ENCODE measurements at places on chromosomes 2 and 18.

DNA sequence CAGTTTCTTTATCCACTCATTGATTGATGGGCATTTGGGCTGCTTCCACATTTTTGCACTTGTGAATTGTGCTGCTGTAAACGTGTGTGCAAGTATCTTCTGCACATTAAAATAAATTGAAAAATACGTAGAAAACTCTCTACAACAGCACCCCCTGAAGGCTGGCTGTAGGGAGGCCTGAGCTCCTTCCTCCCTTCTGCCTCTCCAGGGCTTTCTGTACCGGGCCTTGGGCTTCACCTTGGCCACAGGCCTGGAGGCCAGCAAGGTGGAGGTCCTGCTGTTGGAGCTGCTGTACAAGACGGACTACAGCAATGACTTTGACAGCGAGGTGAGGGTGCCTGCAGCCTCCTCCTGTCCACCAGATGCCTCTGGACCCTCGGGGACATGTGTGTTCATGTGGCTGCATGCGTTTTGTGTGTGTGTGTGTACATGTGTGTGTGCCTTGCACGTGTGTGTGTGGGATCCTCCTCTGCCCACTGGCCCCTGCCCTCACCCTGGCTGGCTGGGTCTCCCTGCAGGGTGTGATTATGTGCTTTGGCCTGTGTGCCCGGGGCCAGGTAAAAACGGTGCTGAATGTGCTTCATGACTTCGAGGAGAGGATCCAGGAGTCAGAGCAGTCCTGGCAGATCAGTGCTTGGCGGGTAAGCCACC lies 29.2 kb downstream of the MROH2A start:
- H3K4me1 ChIP-seq, result no peaks in the 10 kb centered on the region
- no peak for DNase-seq
- H3K27ac ChIP-seq, result no peak overlapping the region
- H3K36me3 ChIP-seq, result no peaks in the 10 kb centered on the region

DNA sequence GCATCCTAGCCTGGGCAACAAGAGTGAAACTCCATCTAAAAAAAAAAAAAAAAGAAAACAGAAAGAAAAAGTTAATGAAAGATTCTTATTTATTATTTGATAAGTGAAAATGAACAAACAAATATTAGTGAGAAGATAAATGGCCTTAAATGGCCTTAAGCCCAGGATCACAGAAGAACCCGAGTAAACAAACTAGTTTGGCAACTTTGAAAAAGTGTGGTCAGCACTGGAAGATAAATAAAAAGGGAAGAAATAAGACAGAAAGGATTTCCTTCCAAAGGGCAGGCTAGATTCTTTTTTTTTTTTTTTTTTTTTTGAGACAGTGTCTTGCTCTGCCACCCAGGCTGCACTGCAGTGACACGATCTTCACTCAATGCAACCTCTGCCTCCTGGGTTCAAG lies 692.4 kb downstream of the CPS1 start:
- H3K27ac ChIP-seq, result no peak overlapping the region
- no peaks in the 10 kb centered on the region for H3K36me3 ChIP-seq
- no peaks in the 10 kb centered on the region for H3K27me3 ChIP-seq
- no peak overlapping the region for H3K4me3 ChIP-seq
- no peaks in the 10 kb centered on the region for H3K4me1 ChIP-seq

GRCh38 chr2:63651356-63651755 lies 62.6 kb downstream of the MDH1 start:
- H3K27ac ChIP-seq, result no peak overlapping the region
- no peak overlapping the region for H3K4me3 ChIP-seq
- H3K36me3 ChIP-seq, result no peaks in the 10 kb centered on the region
- peaks cover 7% of the 10 kb centered on the region for H3K27me3 ChIP-seq
- H3K4me1 ChIP-seq, result no peaks in the 10 kb centered on the region
- no peak for DNase-seq

- no peak overlapping the region for H3K4me3 ChIP-seq
- H3K27ac ChIP-seq, result no peak overlapping the region
- DNase-seq, result no peak
- H3K27me3 ChIP-seq, result peaks cover 25% of the 10 kb centered on the region
- H3K4me1 ChIP-seq, result peaks cover 7% of the 10 kb centered on the region
Measured at GRCh38 chr2:239608260-239608659, 207.4 kb upstream of the HDAC4 start.

GRCh38 chr2:95234286-95234785 lies 27.0 kb downstream of the ZNF892 start:
- no peak overlapping the region for H3K4me3 ChIP-seq
- H3K27ac ChIP-seq, result no peak overlapping the region
- H3K27me3 ChIP-seq, result no peaks in the 10 kb centered on the region
- no peaks in the 10 kb centered on the region for H3K36me3 ChIP-seq

DNA sequence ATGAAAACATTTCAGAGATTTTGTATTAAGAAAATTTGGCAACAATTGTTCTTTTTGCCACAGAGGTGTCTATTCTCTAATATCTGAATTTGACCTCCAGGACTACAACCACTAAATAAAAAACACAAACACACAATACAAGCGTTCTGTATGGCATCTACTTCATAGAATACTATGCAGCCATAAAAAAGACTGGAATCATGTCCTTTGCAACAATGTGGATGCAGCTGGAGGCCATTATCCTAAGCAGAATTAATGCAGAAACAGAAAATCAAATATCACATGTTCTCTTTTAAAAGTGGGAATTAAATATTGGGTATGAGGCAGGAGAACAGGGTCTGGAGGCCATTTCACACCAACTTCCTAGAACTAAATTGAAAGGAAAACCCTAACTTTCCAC lies 19.5 kb downstream of the SLC25A12 start:
- H3K36me3 ChIP-seq, result peaks cover 30% of the 10 kb centered on the region
- H3K27ac ChIP-seq, result no peak overlapping the region
- no peak overlapping the region for H3K4me3 ChIP-seq
- no peaks in the 10 kb centered on the region for H3K27me3 ChIP-seq
- peaks cover 17% of the 10 kb centered on the region for H3K4me1 ChIP-seq

DNA sequence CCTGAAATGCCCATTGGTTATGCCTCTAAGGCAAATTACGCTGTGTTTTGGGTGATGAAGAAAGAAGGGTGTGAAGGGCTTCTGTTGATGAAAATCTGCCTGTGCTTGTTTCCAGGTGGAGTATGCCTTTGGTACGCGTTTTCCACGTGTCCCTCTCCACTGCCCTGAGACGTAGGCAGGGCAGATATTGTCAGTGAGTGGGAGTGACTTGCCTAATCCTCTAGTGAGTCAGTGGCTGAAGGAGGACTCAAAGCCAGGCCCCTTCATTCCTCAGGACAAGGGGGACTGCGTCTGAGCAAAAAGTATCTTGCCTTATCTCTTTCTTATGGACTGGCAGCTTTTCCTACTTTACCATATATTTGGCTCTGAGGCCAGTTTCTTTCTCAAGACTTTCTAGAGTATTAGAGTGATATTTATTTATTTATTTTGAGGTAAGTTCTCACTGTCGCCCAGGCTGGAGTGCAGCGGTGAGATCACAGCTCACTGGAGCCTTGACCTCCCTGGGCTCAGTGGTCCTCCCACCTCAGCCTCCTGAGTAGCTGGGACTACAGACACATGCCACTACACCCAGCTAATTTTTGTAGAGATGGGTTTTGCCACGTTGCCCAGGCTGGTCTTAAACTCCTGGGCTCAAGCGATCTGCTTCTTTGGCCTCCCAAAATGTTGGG lies 10.2 kb downstream of the RALB start:
- H3K4me1 ChIP-seq, result peaks cover 35% of the 10 kb centered on the region
- no peaks in the 10 kb centered on the region for H3K27me3 ChIP-seq
- H3K4me3 ChIP-seq, result no peak overlapping the region

- H3K4me1 ChIP-seq, result no peaks in the 10 kb centered on the region
- H3K27me3 ChIP-seq, result peaks cover 10% of the 10 kb centered on the region
- H3K4me3 ChIP-seq, result no peak overlapping the region
- no peaks in the 10 kb centered on the region for H3K36me3 ChIP-seq
- no peak for DNase-seq
Measured at GRCh38 chr2:128590309-128591021, 271.8 kb upstream of the HS6ST1 start.

DNA sequence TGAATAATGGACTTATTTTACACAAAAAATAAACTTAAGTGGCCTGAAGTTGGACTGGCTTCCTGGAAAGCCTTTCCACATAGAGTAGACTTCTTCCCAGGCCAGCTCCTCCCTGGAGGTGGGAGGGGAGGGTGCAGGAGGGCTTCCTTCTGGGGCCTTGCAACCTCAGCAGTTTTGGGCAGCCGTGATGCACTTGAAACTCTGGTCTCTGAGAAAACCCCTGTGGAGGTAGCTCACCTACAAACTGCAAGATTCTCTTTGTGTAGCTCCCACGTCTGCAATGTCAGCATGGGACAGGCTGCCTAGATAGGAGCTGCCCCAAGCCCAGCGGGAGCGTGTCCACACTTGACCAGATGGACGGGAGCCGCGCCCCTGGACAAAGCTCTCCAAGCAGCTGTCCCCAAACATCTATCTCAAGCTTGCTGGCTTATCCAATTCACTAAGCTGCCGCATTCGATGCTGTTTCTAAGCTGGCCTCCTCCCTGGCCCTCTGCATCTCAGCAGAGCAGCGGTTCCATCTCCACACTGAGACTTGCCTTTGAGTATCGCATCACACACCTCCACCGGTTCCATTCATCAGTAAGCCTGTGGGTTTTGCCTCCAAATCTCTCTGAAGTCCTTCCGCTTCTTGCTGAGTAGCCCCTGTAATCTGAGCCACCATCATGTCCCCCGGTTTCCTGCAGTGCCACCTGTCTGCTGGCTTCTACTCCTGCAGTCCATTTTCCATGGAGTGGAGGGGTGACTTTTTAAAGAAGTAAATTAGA lies 1.6 kb upstream of the LPIN1 start:
- peak overlapping the region; percentile 51 for H3K4me3 ChIP-seq
- peaks cover 2% of the 10 kb centered on the region for H3K27me3 ChIP-seq
- peaks cover 63% of the 10 kb centered on the region for H3K4me1 ChIP-seq

- no peak overlapping the region for H3K27ac ChIP-seq
- peaks cover 14% of the 10 kb centered on the region for H3K4me1 ChIP-seq
- peaks cover 49% of the 10 kb centered on the region for H3K27me3 ChIP-seq
Measured at GRCh38 chr2:130966149-130966774, 127.0 kb downstream of the FAM168B start.

GRCh38 chr2:38750011-38750890 lies 910 bp downstream of the SRSF7 start:
- H3K27me3 ChIP-seq, result no peaks in the 10 kb centered on the region
- H3K27ac ChIP-seq, result peak overlapping the region; percentile 100
- H3K4me3 ChIP-seq, result peak overlapping the region; percentile 98

DNA sequence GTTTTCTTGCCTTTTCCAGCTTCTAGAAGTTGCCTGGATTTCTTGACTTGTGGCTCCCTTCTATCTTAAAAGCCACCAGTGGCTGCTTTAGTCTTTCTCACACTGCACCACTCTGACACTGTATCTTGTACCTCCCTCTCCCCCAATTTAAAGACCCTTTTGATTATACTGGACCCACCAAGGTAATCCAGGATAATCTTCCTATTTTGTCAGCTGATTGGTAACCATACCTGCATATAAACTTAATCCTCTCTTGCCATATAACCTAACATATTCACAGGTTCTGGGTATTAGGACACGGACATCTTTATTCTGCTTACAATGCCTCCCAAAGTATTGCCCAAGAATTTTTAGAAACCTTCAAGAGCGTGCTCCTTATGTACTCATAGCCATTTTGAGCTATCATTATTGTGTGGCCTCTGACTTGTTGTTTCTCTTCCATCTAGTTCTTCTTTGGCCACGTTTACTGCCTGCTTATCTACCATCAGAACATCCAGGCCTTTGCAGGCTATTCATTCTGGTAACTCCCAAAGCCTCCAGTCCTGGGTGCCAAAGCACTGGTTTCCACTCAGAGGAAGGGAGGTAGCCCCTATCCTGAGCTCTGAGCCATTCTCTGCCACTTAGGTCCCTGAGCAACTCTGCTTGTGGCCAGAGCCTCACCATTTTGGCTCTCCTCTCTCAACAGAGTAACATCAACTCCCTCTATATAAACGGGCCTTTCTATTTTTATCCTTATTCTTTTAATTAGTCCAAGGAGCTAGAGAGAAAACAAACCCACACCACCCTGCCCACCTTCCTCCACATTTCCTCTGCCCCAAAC lies 70.8 kb downstream of the MYO3B start:
- no peak overlapping the region for H3K27ac ChIP-seq
- DNase-seq, result no peak
- H3K36me3 ChIP-seq, result no peaks in the 10 kb centered on the region
- H3K27me3 ChIP-seq, result peaks cover 19% of the 10 kb centered on the region

DNA sequence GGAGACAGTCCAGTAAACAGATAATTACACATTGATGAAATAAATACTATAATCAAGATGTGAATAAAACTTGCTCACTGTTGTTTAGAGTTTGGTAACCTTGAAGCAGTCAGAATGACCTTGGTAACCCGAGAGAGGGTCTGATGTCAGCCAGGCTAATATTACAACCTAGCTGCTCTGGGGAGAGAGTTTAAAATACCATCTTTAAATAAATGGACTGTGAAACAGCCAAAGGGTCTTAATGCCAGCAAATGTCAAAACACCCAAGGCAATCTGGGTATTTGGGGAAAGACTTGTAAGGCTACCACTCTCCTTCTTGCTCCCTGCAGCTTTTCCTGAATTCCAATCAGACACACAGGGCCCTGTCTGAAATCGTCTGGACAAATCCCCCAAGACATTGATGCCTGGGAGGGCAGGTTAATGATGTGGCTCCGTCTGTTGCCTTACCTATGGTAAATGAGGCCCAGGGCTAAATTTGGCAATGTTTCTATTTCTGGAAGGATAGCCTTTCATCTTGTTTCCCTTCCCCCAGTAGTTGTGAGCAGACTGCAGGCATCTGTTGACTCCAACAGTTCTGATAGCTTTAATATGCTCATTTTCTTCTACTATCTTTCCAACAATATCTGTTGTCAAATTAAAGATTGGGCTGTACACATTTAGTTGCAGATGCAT lies 43.0 kb upstream of the ITGB6 start:
- peaks cover 7% of the 10 kb centered on the region for H3K27me3 ChIP-seq
- no peaks in the 10 kb centered on the region for H3K36me3 ChIP-seq
- DNase-seq, result no peak

DNA sequence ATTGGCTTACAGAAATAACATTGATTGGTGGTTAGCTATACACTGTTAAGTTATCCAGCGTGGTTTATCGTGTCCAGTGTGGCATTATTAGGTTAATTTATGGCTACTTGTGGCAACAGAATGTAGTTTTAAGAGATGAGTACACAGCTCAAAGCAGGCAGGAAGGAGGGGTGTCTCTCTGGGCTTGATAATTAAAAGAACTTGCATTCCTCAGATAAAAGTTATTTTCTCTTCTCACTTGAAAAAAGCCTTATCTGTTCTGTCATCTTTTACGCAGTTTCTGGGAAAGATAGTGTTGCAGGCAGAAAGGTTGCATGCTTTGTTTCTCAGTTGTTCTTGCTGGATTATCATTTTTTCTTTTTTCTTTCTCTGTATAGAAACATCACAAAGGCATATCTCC lies 154.4 kb upstream of the COL3A1 start:
- H3K4me1 ChIP-seq, result no peaks in the 10 kb centered on the region
- no peak overlapping the region for H3K4me3 ChIP-seq
- no peaks in the 10 kb centered on the region for H3K36me3 ChIP-seq
- H3K27ac ChIP-seq, result no peak overlapping the region
- no peaks in the 10 kb centered on the region for H3K27me3 ChIP-seq
- DNase-seq, result no peak

DNA sequence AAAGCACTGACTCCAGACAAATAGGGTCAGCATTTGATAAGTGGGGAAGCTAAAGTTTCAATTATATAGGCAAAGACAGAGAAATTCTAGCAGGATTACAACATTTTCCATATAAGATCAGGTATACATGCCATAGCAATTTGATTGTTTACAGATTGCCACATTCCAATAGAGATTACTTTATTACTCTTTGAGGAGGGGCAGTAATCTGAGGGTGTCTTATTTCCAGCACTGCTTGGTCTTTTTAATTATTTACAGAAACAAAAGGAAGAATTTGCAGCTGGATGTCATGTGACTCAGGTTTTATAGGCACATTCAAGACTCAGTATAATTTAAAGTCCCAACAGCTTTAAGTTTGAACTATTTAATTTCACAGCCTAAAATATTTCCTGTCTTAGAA lies 42.5 kb upstream of the GPR39 start:
- H3K36me3 ChIP-seq, result no peaks in the 10 kb centered on the region
- H3K27me3 ChIP-seq, result no peaks in the 10 kb centered on the region
- H3K4me1 ChIP-seq, result no peaks in the 10 kb centered on the region
- H3K27ac ChIP-seq, result no peak overlapping the region
- H3K4me3 ChIP-seq, result no peak overlapping the region
